Activated T-cell treated with anti-CD3 and anti-CD28 coated beads, Interleukin-2, amount 50 U/mL, for 4 hours (primary cell): ENCODE measurements at places on chromosomes 13 and 19.

DNA sequence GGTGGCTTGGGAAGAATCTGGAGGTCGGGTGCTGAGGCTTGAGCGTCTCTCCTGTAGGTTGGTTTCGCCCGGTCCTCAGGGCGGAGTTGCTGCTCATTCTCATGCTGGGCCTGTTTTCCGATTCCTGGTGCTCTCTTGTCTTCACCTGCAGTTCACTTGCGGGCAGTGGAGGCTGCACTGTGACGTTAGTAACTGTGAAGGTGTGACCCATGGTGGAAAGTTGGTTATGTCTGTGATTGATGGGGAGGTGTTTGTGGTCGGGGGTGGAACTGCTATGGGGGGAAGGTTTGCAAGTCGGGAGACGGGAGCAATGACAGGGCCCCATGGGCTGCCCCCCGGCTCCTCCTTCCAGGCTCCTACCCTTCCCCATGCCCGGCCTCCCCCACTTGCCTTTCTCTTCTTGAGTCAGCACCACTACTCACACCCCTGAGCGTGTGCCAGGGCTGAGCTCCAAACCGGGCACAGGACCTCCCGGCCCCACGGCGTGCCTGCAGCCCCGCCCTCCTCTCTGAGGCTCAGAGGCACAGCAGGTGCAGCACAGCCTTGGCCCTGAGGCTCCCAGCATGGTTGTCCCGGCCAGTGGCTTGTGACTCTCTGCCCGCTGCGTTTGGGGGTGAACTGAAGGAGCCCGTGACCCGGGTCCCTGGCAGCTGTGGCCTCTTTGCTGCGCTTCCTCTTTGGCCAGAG, 79.1 kb downstream of the ATP11A start:
- DNase-seq = no peak

DNA sequence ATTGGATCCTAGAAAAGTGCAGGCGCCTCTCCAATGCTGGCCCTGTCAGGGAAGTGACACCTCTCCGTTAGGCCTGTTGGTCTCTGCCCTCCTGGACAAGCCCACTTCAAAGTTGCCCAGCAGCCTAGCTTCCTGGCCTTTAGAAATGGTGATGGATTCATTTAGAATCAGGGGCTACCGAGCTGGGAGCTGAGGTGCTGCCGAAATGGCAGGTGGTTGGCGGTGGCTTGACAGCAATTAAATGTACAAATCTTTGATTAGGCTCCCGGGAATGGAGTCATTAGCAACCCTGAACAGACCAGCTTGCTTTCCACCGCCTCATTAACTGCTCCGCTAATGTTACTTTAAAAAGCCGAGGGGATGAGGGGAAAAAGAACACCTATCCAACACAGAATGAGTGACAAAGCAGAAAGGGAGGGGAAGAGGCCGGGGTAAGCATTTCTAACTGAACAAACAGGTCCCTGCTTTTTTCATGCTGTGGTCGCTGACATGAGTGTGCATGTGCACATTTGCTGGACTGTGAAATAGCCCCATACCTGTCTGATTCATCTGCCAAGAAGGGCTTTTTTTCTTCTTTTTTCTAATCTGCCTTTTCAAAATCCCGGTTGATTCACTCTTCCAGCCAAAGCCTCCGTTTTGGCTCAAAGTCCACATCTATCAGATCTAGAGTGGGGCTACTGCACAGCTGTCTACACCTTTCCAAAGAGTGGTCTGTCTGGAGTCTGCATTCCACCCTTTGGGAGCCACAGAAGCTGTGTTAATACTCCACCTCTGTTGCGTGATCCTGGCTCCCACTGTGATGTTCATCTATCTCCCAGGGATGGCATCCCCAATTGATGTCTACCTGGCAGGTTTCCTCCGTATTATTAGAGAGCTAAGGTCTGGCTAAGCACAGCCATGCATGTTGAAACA, 431.9 kb downstream of the COG6 start:
- no peak for DNase-seq

- no peak for DNase-seq
Measured at GRCh38 chr13:51912091-51912490, 50.3 kb downstream of the CCDC70 start.

- no peak for DNase-seq
Measured at GRCh38 chr13:32752997-32753606, 166.8 kb downstream of the PDS5B start.

DNA sequence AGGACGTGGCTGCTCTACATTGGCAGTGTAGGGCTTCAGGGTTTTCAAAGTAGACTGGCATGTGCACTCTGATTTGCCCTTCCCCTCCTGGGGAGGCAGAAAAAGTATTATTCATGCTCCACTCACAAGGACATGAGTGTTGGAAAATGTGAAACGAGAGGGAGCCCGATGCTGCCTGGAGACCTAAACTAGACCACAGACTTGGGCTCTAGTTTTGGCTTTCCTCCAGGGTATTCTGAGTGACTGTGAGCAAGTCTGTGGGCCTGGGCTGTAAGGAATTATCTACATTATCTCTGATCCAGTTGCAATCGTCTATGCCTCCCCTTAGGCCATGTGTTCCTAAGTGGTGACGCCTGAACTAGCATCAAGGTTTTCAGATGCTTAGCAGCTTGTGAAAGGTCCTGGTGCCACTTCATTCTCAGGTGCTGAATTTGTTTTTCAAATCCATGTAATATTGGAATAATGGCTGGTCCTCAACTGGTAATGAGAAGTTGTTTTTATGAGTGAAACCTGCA, 55.0 kb downstream of the MRPL57 start:
- DNase-seq = no peak

DNA sequence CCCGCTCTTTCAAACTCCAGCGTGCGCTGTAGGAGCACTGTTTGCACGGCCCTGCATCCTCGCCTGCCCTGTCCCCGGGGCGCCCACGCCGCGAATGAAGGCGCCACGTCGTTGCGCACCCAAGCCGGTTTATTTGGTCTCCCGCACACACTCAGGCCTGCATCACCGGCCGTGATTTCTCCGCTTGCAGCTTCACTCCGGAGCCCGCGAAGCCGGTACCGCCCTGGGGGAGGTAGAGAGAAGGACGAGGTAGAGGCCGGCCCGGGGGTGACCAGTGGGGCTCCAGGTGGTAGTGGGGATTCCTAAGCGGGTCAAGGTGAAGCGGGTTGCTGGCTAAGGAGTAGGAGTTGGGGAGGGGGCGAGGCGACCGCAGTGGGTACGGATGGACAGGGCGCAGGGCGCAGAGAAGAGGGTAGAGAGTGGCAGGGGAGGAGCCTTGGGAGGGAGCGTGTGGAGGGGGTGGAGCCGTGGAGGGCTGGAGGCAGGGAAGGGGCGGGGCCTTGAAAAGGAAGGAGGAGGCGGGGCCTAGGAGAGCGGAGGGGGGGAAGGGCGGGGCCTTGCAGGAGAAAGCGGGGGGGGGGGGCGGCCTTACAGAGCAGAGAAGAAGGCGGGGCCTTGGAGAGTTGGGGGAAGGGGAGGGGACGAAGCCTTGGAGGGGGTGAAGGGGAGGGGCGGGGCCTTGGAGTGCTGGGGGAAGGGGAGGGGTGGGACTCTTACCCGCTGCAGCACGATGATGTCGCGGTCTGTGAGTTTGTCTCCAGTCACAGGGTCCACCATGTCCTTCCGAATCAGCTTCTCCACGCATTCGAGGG, 24.6 kb downstream of the NOSIP start:
- peak; percentile 64 for DNase-seq

GRCh38 chr19:6590827-6591319, at the start of gene CD70:
Gene CD70, minus strand, starts transcription at chr19:6591150. Its CDS starts 148 bp downstream, at chr19:6591002.
- DNase-seq = peak; percentile 20

DNA sequence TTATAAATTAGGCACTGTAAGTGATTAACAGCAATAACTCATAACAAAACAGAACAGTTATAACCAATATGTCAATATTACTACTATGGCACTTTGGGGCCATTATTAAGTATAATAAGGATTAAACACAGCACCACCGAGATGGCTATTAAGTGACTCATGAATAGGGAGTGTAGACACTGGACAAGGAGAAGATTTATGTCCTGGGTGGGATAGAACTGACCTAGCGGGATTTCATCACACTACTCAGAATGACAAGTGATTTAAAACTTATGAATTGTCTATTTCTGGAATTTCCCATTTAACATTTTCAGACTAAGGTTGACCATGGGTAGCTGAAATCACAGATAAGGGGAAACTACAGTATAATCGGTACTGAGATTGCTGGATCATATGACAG, 79.0 kb upstream of the SLC7A1 start:
- no peak for DNase-seq

DNA sequence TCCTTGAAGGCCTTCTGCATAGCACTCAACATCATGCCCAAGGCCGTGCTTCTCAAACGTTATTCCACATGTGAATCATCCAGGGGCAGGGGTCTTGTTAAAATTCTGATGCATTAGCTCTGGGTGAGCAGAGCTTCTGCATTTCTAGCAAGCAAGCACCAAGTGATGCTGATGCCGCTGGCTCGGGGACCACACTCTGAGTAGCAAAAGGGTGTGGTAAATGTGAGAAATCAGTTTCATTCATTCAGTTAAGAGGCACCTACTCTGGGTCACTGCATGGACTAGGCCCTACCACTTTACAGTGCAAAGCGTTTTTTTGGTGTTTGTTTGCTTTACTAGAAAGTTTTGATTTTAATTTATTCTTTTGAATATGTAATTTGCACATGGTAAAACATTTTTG, 7.2 kb downstream of the KRTDAP start:
- DNase-seq = no peak

GRCh38 chr13:81563091-81563490, 1222.2 kb upstream of the SPRY2 start:
- DNase-seq = no peak

GRCh38 chr19:1837625-1838105, 10.6 kb downstream of the REXO1 start:
- peak; percentile 60 for DNase-seq

GRCh38 chr13:67519356-67519755, 289.2 kb upstream of the PCDH9 start:
- no peak for DNase-seq

DNA sequence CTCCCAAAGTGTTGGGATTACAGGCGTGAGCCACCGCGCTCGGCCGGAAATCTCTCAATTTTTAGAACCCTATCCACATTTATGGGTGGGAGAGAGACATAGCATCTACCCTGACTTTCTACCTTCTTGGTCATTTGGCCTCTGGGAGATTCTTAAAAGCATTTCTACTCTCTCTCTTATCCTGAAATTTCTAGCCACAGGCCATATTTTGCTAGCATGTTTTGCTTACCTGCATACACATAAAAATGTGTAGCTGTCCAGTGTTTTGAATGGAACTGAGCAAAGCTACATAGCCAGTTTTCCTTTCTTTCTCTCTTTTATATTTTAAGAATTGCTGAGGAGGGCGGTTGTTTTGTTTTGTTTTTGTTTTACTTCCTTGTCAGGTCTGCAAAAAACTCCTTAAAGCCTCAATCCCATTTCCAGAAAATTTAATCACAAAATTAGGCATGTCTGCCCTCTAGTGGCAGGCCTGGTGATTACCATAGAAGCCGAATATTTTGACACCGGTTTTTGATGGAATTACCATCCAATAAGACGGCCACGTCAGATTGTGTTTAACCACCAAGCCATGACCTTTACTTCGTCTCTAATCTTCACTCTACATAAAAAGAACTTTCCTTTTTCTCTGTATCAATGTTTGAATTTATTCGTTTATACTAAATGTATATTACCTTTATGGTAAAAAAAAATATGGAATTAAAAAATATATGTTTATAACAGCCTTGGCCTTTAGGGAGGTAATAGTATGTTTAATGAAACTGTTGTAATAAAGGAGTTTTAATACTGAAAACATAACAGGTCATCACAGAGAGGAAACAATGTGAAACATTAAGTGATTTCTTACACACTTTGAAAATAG, 34.4 kb upstream of the OXGR1 start:
- DNase-seq = peak; percentile 18

DNA sequence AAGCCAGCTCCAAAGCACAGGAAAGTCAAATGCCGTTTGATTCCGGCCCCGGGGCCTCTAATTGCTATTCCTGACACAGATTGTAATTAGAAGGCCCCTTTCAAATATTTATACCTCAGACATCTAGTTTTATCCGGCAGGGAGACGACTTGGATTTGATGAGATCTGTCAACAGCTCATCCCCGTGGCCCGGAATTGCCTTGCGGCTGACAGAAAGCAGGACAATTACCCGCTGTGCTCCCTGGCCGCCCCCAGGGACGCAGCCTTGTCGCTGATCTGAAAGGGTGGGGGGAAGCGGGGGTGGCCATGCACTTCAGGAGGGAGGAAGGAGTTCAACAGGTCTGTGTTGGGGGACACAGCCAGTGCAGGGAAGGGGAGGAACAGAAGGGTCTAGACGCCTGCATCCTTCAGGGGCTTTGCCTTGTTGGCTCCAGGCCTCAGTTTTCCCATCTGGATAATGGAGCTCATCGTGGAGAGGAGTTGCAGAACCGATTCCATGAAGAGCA, 1.8 kb upstream of the SHD start:
- no peak for DNase-seq

DNA sequence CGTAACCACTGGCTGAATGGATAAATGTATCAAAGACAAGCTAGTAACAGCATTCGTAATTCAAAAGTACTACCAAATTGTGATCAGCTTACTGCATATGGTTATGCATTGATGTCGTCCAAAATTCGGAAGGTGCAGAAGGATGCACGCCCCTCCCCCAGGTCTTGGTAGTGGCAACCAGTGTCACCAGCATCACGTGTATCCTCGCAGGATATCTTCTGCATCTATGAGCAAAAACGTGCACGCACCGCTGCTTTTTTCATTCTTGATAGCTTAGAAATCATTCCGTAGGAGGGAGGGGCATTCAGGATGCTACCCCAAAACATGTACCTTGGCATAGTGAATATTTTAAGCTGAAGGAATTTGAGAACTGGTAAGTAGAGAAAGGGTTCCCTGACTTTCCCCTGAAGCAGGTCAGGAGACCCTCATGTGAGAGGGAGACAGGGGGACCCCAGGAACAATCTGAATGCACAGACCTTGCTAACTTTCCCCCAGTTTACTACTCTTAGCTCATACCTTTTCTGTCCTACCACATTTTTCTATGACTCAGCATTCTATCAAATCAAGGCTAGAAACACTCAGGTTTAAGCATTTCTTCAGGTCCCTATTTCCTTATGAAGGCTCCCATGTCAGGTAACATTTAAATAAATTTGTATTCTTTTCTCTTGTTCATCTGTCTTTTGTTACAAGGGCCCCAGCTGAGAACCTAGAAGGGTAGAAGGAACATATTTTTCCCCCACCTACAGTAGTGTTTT, 61.2 kb upstream of the TM9SF2 start:
- no peak for DNase-seq

- DNase-seq = no peak
Measured at GRCh38 chr19:19027228-19027627, 6.1 kb downstream of the SUGP2 start.

GRCh38 chr13:72884101-72884500, 102.2 kb downstream of the PIBF1 start:
- DNase-seq = no peak
